ENCODE measurements at places on chromosomes 6 and 20.

DNA sequence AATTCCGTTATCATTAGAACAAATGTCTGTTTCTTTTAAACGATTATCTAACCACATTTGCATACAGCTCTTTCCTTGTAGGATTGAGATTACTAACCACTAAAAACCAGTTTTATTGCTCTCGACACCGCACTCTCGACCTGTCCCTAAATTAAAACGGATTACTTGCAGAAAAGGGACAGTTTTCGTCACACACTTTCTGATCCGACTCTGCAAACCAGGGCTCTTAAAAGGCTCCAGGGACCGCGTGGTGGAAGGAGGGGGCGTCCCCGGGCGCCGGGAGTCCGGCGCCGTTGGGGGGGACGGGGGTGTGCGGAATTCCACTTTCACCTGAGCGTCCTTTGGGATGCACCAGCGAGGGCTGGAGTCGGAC, 731 bp downstream of the MAK start:
- no peak for DNase-seq

- DNase-seq = no peak
Measured at GRCh38 chr6:113629256-113629655, 227.9 kb upstream of the MARCKS start.

DNA sequence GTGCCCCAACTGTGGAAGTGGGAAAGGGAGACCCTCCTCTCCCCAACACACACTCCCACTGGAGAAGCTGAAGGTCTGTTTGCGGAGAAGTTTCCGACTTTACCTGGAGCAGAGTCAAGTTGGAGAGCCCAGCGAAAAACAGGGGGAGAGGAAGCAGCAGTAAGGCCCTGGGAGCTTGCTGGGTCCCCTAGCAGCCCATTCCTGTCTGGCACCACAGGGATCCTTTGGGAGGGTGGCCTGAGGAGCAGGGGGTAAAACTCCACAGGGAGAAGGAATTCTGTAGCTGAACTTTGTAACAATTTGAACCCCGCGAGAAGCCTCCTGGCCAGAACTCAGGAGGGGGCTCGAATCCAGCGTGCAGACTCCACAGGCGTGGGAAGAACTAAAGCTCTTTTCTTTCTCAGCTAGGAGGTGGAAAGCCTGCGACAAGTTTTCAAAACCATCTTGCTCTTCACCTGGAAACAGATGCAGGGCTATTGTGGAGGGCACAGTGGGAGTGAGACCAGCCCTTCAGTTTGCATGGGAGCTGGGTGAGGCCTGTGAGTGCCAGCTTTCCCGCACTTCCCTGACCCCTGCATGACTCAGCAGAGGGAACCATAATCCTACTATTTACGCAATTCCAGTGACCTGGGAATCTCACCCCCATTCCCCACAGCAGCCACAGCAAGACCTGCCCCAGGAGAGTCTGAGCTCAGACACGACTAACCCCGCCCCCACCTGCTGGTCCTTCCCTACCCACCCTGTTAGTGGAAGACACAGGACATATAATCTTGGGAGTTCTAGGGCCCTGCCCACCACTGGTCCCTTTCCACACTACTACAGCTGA, 25.8 kb downstream of the SERPINB9 start:
- DNase-seq = no peak

DNA sequence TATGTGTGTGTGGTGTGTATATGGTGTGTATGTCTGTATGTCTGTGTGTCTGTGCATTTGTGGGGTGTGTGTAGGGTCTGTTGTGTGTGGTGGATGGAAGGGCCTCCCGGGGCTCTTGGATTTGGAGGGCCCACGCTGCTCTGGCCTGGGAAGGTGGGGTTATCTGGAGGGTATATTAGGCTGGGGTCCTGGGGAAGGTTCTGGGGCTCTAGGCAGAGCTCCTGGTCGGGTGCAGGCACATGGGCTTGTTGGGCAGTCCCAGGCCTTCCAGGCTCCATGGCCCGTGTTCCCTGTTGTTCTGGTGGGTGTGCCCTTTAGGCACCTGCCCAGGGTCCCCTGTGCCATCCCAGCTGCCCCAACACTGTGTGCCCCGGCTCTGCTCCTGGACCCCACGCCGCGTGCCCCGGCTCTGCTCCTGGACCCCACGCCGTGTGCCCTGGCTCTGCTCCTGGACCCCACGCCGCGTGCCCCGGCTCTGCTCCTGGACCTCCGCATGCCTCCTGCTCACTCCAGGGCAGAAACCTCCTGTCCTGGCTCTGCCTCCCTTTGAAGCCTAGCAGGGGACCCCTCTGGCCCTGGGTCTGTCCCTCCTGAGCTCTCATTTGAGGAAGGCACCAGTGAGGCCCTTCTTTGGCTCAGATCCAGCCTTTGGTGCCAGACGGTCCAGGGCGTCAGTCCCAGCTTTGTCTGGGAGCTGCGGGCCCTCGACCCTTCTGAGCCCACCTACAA, 10.2 kb upstream of the MYT1 start:
- no peak for DNase-seq

GRCh38 chr6:84050408-84050807, 16.8 kb downstream of the MRAP2 start:
- no peak for DNase-seq

GRCh38 chr20:10713161-10713560, 39.4 kb upstream of the JAG1 start:
- DNase-seq = no peak

DNA sequence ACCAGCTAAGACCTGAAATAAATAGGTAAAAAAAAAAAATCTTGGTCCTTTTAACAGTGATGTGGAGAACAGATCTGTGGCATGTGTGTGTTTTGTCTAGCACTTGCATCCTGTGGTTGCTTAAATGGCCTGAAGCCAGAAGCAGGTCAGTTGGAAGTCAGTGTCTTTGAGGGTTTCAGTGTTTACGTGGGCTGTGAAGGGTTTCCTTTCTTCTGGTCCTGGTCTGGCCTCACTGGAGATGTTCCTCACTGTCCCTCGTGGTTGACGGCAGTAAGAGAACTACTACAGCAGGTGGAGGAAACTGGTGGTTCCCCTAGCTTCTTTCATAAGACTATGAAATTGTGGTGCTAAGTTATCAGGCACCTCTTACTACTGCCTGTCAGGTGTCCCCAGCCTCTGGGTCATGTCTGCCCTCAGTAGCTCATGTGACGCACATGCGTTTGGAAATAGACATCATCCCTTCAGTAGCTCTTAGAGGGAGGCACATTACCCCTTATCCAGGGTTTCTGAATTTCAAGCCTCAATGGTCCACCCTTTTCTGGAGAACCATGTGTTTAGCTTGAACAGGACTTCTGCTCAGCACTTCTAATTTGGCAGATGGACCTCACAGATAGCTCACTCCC, 59.4 kb upstream of the SCP2D1 start:
- no peak for DNase-seq

GRCh38 chr6:164419099-164419498, 890.3 kb downstream of the C6orf118 start:
- no peak for DNase-seq

DNA sequence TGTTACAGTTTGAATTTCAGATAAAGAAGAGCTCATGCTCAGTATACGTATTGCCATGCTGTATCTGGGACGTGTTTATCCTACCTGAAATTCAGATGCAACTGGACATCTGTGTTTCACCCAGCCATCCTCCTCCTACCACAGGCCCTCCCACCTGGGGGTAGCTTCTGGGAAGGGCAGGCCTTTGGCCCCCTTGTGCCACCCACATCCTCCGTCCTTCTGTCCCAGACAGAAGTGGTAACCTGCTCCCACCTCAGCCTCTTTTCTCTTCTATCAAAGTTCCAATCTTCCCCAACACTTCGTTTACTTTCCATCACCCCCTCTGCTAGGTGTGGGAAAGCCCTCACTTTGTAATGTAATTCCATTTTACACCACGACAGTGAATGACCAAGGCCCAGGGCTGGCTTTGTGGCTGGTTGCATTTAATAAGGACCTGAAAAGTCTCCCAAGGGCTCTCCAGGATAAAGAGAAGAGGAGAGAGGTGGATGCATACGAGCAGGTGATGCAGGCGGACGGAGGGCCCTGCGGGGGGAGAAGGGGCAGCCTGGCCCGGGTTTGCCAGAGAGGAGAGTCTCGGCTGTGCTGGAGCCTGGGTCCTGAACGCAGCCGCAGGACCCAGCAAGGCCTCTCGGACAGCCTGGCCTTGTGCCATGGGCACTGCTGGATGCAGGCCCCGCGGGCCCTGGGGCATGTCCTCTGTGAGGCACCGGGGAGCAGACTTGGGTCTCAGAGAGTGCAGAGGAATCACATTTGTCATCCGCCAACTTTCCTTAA, 98.4 kb downstream of the PSMB1 start:
- DNase-seq = no peak

DNA sequence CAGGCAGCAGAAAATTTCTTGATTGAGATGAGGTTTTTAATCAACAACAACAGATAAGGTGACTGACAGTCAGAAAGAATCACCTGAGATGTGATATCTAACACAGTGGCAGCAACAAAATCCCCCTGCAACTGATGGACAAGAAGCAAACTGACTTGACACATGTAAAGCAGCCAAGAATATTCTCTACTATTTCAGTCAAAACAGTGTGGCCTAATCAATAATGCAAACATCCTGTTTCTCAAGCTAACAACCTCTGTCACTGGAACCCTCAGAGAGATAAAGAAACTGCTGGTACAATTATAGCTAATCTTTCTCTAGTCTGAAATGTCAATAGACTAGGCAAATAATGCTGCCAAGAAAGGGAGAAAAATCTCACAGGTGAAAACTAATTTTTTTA, 4.6 kb upstream of the CGA start:
- no peak for DNase-seq

DNA sequence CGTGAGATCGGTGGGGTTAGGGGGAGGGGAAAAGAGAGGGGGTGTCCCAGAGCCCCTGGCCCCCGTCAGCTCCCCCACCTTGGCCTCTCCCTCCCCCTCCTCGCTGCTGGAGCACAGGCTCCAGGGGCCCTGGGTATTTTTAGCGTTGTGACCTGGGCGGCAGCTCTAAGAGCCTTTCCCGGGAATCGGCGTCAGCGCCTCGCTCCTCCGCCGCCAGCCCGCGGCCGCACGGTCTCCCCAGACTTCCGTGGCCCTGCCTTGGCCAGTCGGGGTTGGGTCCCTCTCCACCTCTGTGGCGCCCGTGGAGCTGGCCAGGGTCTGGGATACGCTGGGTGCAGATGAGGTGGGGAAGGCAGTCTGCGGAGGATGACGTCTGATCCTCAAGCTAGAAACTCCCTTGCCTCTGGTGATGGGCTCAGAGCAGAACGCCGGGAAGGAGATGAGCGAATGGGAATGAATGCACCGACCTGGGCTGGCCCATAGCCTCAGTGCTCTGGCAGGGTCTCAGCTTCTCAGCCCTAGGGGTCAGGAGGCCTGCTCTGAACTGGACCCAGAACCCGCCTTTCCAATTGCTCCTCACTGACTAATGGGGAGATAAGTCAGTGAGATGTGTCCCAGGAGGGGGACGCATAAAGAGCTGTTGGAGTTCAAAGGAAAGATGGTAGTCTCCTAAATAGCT, 883 bp upstream of the DBNDD2 start:
- no peak for DNase-seq

DNA sequence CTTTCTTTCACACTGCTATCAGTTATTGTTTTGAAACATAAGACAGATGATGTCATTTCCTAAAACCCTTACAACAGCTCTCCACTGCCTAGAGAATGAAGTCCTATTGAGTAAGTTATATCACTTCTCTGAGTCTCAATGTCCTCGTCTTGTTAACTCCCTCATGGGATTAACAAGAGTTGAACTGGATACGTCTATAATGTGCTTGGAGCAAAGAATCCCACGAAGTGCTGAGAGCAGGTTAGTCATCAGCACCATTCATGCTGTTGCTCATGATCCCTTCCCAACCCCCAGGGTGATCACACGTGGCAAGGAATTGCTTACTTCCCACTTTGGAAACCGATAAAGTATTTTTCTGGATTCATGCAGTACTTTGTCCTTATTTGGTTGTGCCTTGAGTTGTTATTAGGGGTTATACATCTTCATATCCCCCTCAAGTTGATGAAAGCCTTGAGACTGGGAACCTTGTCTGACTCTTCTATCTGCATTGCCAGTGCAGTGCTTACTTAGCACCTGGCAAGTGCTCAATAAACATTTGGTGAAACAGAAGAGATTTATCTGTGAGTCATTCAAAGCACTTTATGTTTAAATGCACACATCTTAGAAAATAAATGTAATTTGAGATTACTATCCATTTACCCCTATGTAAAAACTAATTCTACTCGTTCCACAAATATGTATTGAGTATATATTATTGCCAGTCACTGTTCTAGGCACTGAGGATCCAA, 487.5 kb downstream of the EPM2A start:
- peak; percentile 72 for DNase-seq

DNA sequence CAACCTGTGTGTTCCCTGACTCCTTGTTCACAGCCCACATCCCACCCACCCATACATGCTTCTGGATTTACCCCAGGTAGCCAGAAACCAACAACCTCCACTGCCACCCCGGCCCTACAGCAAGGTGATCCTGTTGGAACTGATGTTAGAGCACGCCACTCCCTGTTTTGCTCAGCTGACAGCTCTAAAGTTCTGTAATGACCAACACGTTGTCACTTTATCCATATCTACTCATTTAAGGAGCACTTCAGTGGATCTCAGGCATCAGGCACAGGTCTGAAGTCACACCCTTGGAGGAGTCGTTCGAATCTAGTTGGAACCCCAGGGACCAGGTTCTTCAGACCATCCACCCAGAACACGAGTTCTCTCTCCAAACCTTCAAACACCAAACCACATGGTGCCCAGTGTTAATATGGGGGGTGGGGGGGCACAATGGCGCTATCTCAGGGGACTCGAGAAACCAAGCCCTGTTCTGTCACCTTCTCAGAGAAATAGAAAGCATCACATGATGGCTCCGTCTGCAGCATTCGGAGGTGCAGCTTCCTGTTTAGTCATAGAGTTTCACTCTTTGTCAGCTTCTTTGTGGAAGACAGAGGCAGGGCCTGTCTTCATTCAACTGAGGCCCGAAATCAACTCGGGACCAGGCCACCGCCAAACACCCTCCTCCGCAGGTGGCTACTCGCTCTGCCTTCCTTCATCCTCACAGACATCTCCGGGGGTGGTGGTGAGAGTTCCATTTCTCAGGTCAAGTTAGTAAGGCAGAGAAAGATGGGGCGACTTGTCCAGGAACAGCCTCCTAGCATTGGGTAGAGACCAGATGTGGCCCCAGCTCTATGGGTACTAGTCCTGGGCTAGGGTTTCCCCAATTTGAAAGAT, 142.2 kb downstream of the NFATC2 start:
- DNase-seq = no peak

DNA sequence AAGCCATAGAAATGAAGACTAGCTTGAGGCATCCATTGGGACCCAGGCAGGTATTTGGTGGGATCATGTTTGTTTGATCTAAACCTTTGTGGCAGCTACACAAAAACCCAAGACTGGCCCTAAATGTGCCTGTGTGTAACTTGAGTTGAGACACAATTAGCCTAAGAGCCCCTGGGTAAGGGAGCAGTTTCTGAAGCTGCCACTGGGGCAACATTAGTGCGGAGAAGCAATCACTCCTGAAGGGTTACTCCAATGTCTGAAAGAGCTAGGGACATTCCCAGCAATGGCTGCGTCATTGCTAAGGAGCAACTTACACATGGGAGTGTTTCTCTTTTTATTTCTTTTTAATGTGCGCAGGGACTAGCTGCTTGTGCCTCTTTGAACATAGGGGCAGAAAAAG, 67.9 kb upstream of the EEF1E1 start:
- DNase-seq = no peak

Data from HS-27A (cell line).